CD4-positive, alpha-beta T cell treated with Interleukin-17A for 4 hours (primary cell): ENCODE measurements at places on chromosomes 12 and 14.

DNA sequence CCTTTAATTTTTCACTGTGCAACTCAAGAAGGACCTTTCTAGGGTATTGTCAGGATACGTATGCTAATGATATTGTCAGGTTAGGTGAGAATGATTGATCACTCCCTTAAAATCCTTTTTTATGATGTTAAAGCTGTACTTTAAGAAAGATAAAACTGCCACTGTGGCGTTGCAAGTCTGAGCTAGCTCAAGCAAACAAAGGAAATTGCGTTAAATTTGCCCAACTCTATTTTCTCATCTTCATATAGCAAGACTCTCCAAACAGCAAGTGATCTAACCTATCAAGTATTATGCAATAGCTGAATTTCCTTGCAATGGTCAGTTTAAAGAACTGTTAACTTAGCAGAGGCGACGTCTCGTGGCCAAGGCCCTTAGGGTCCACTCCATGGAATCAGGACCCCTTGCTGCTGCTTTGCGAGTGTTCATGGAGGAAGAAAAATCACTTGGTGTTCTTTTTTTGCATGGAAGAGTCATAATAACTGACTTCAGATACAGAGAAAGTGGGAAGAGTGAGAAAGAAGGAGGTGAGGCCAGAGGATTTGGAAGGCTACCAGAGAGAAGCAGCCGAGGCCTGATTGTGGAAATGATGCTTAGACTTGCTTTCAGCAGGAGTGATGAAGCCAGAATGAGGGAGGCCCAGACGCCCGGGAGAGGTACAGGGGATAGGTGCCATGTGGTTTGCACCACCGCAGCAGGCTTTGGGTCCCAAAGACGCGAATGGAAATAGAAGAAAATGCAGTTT is 2.5 kb downstream of the TRAF3 start:
- no peak for DNase-seq

- no peak for DNase-seq
Measured at GRCh38 chr14:102234331-102235264, 70.4 kb downstream of the MOK start.

- DNase-seq = no peak
Measured at GRCh38 chr12:117836476-117836875, 132.3 kb downstream of the KSR2 start.

GRCh38 chr12:113413488-113413939 is 8.7 kb upstream of the SDSL start:
- no peak for DNase-seq

DNA sequence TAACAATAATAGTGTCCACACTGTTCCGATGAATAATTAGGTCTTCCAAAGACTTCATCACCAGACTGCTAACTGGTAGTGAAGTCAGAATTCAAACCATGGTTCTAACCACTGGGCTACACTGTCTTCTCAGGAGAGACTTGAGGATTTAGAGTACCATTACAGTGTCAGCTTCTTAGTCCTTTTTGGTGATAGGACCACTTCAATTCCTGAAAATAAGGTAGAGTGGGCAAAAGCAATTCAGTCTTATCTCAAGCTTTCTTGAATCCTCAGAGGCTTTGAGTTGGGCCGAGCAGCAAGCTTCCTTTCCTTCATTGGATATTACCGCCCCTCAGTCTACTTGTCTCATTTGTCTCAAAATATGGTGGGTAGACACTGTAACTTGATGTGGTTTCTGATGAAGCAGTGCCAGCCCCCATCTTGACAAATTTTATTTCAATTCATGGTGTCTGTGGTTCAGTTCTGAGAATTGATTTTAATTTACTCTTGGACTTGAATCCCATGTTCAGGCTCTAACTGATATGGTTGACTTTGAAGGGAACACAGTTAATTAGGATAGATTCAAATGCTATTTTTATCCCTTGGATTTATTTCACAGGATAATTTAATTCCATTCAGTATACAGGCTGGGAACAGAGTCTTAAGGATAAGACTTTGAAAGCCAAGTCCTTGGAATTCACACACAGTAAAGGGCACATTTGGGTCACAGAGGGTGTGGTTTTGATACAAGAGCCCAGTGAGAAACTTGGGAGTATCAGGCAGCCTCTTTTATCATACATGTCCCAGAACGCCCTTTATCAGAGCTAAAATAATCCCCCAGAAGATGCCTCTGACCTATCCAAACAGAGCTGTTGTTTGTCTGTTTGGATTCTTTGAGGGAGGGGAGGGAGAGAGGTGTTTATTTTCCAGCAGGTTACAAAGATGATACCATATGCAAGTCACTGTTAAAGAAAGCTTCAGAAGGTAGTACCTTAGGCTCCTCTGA is 167.3 kb downstream of the PRKCH start:
- no peak for DNase-seq
